Stimulated activated CD8-positive, alpha-beta memory T cell treated with anti-CD3 and anti-CD28 coated beads, Interleukin-15, amount 100 ng/mL, for 1 hour (primary cell): ENCODE measurements at places on chromosomes 6 and 20.

GRCh38 chr6:38305995-38306681 lies 333.6 kb downstream of the BTBD9 start:
- DNase-seq: no peak

- DNase-seq: no peak
Observed at GRCh38 chr6:76342611-76343160, 270.2 kb upstream of the IMPG1 start.

GRCh38 chr6:90977513-90977912 lies 390.6 kb upstream of the MAP3K7 start:
- no peak for DNase-seq

GRCh38 chr6:130203370-130203769 lies 19.4 kb downstream of the SAMD3 start:
- DNase-seq: no peak

DNA sequence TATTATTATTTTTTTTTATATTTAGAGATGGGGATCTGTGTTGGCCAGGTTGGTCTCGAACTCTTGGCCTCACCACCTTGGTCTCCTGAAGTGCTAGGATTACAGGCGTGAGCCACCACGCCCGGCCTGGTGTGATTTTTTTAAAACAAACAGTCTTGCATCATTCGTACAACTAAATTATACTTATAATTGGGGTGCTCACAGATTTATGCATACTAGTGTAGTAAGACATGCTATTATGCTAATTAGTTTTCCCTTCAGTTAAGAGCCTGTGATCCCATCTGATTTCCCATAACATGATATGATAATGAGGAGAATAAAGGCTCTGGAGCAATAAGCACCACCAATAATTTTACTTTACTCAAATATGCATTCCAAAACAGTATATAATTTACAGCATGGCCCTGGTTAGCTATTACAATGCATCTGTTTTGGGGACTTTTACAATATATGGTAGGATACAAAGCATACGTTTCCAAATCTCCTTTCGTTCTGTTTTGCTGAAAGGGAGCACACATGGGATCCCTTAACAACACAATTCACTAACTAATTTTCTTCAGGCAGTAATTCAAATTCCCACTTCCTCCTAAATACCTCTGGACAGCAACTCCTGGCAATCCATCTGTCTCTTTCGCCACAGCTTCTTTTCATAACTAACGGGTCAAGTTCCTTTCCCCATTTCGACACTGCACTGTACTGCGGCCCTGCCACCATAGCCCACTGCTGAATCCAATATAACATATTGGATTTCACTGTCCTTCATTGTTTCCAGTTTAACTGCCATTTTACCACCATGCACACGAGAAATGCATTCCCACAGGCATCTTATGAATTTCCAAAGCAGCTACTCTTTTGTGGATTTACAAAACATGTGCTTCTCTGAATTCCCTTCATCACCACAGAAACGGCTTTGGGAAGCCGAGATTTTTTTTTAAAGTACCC lies 1.7 kb downstream of the NUDT3 start:
- DNase-seq: no peak

GRCh38 chr6:23447731-23448130 lies 678.3 kb upstream of the NRSN1 start:
- DNase-seq: no peak

- no peak for DNase-seq
Observed at GRCh38 chr6:29984232-29984631, 41.9 kb downstream of the HLA-A start.
